Activated CD8-positive, alpha-beta T cell treated with anti-CD3 and anti-CD28 coated beads for 36 hours (primary cell): ENCODE measurements at places on chromosomes 1 and 21.

DNA sequence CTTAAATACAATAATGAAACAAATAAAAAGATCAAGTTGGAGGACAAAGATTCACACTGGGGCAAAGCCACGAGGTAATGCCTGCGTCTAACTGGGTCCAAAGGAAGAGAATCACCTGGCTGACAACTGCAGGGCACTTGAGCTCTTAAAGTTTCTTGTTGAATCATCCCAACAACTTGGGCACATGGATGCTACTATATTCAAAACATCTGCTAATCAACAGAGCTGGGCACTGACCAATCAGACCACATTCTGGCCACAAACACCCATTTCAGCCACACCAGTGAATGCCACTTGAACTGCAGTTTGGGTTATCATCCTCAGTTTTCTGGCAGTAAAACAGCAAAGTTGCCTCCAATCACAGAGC lies 51.0 kb downstream of the ABCA4 start:
- no peak for DNase-seq

DNA sequence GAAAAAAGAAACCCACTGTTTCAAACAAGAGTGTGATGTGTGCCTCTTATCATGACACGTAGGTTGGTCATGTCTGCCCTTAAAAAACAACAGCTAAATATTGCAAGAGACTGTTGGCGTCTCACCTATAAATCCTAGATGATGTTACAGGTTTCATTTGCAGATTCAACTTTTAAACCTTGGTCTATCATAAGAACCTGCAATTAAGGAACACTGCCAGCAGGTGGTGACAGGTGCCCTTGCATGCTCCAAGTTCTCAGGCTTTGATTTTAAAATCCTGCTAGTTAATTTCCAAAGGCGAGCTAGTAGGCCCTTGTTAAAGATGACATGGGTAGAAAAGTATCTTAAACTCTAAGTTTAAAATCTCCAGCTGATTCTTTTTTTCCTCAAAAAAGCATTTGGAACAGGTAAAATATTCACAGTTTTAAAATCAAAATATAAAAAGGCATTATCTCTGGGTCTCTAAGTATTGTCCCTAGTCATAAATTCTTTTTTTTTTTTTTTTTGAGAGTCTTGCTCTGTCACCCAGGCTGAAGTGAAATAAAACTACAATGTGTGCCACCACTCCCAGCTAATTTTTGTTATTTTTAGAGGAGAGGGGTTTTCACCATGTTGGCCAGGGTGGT lies 39.1 kb downstream of the CLSTN1 start:
- DNase-seq = peak; percentile 81

DNA sequence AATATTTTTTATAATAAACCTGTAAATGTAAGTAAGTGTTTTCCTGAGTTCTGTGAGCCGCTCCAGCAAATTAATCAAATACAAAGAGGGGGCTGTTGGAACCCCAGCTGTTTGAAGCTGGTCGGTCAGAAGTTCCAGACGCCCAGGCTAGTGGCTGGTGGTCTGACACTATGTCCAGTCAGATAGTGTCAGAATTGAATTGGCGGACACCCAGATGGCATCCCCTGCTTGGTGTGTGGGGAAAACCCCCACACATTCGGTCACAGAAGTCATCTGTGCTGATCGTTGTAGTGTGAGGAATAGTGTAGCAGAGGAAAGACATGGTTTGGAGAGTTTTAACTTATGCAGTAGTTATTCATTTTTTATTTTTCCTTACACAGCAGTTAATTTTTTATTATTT lies 32.4 kb downstream of the TBCE start:
- DNase-seq = no peak

DNA sequence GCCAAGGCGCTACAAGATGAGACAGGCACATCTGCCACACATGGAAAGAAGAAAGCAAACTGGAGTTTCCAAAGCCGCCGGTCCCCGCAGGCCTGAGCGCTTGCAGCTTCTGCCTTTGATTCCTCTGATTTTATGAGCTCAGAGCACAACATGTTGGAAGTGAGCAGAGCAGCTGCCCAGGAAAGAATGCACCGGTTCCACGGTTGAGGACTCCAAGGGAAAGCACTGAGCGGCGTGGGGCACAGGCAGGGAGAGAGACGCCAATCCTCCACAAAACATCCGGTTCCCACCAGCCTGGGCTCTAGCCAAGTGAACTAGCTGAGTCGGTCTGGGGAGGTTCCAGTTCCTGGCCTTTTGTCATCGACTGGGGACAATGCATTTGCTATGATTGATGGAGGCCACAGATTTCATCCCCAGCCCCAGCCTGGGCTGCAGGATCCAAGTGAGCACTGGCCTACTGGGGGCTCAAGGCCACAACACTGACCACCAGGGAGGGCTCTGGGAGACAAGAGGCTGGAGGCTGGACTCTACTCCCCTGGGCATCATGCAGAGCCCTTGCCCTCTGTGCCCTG lies 253.1 kb upstream of the IRF2BP2 start:
- DNase-seq = no peak

GRCh38 chr1:155083865-155084721 lies 5.5 kb downstream of the EFNA3 start:
- DNase-seq = peak; percentile 72

- DNase-seq = no peak
Observed at GRCh38 chr1:201456499-201457309, 12.3 kb downstream of the PHLDA3 start.

- no peak for DNase-seq
Observed at GRCh38 chr1:229196404-229197264, 74.3 kb upstream of the RAB4A start.

- DNase-seq = no peak
Observed at GRCh38 chr1:47935856-47936255, 61.3 kb downstream of the TRABD2B start.

DNA sequence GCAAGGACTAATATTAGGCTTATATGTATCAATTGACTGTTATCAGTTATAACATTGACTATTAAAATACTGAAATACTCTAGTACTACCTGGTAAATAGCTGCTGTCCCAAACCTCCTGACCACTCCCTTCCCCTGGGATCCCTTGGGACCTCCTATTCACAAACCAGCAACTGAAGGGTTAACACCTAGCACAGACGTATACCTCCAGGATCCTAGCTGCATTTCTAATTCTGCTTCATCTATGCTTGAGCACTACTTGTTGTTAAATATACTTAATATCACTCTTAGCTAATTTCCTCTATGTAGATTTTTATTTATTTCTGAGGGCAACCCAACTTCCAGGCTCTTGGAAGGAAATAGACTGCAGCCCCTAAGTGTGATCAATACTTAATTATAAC lies 1.8 kb upstream of the NFYC start:
- DNase-seq = no peak

DNA sequence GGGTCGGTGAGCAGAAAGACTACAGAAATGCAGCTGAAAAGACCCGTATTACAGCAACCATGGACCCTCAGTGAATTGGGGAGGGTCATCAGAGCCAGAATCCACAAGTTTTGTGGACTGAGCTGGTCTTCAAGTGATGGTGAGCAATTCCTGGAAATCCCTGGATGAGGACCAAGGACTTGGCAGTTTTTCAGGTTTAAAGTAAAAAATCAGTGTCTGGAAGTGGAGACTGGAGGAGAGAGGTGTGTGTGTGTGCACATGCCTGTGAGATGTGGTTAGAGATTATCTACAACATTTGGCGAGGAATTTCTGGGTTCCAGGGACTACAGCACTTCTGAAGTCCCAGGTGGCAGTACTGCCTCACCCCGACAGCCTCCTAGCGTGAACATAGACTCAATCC lies 56.4 kb downstream of the KIRREL1 start:
- no peak for DNase-seq

GRCh38 chr1:240362826-240363225 lies 249.1 kb downstream of the GREM2 start:
- no peak for DNase-seq

GRCh38 chr1:21651214-21652042 lies 17.7 kb downstream of the RAP1GAP start:
- DNase-seq = peak; percentile 42

- DNase-seq = no peak
Observed at GRCh38 chr1:231011360-231011759, 28.7 kb downstream of the FAM89A start.

GRCh38 chr1:184757406-184757805 lies 2.7 kb upstream of the EDEM3 start:
- no peak for DNase-seq

DNA sequence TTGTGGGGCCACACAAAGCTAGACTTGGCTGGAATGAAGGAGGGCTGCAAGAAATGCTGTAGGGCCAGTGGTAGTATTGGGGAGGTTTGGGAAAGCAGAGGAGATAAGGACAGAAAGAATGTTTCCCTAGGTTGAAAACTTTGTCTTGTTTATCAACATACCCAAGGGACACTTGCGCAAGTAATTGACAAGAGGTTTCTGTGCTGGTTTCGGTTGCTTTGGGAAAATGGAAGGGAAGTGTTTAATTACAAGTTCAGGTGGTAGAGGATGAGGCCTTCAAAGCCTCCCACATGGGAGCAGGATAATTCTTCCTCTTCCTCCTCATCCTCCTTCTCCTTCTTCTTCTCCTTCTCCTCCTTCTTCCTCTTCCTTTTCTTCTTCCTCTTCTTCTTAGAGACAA lies 182.1 kb upstream of the LMO4 start:
- DNase-seq = no peak

DNA sequence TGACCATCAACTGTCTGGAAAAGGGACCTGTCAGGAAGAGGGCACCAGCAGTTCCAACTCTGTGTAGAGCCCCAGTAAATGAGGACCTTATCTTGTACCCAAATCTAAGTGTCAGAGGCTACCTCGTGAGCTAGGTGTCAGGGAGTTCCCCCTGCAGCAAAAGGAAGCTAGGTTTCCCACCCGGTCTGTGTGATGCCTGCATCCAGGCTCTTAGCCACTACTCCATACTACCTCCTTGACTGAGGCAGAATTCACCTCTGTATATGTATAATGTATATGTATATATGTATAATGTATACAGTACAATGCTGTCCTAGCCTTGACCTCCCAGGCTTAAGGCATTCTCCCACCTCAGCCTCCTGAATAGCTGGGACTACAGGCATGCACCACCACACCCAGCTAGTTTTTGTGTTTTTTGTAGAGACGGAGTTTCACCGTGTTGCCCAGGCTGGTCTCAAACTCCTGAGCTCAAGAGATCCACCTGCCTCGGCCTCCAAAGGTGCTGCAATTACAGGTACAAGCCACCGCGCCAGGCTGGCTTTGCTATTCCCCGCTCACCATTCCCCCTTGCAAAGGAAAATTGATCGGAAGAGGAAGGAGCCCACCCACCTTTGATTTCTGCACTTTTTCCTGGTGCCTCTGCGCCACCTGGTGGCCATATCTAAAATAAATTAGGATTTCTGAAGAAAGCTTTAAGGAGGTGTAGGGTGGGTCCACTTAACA lies 15.7 kb upstream of the LUZP1 start:
- DNase-seq = peak; percentile 50

DNA sequence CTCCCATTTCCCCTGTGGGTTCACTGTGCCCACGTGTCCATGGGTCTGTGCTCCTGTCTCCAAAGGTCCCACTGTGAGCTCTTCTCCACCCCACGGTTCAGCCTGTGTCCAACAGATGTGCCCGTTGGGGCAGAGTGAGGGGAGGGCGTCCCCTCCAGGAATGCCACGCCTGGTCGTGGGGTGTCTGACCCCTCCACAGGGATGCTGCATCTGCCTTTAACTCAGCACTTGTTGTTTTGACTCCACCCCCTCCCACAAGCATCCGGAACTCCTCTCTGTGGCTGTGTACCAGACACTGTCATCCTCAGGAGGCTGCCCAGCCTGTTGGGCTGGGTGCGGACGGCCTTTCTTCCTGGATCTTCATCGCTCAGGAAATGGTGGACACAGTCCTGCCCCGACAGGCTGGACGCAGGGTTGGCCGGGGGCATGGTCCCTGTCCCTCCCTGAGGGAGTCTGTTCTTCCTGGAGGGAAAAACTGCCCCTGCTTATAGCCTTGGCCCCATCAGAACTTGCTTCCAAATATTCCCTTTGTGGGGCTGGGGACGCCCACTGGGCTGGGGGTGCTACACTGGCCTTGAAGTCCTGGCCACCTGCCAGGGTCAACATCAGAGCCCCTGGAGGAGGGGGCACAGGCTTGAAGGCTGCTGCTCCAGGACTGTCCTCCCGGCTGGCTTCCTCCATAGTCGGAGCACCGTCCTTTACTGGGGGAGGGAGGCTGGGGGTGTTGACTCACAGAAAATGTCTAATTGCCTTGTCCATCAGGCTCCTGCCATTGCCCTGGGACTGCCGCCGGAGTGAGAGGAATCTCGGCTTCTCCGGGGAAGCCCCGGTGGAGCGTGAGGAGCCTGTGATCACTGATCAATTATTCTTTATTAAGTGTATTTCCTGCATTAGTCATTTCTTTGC lies 182.0 kb upstream of the C1orf174 start:
- no peak for DNase-seq

DNA sequence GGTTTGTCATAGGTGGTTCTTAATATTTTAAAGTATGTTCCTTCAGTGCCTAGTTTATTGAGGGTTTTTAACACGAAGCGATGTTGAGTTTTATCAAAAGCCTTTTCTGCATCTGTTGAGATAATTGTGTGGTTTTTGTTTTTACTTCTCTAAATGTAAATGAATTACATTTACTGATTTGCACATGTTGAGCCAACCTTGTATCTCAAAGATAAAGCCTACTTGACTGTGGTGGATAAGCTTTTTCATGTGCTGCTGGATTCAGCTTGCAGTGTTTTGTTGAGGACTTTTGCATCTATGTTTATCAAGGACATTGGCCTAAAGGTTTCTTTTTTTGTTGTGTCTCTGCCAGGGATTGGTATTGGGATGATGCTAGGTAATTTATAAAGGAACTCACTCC lies 142.5 kb downstream of the PRDM2 start:
- DNase-seq = no peak

DNA sequence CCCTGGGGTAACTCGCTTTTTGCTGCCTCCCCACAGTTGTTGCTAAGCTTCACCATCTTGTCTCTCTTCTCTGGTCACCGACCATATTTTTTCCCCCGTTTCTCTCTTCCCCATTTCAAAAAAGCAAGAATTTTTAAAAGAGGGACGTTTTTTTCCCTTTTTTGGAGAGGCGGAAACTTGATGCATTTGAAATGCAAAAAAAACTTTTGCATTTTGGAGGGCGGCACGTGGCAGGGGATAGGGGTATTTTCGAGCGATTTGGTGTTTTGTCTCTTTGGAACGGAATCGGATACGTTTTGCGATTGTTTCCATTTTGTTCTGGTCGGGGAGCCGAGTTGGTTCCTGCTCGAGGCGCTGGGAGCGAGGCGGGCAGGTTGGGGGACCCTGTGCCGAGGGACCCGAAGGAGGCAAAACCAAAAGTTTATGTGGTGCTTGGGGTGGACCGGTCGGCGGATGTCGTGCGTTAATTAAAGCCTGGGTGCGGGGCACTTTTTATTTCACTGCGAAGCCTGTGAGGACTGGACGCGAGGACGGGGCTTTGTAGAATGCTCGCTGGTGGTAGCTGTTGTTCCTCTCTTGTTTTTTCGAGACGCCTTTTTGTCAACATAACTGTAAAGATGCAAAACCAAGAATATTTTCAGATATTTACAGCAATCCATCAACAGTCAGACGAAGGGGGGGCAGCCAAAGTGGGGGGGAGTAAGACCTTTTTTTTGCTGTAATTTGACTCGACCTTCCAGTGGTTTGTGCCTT lies 884 bp downstream of the H3-3A start:
- DNase-seq = peak; percentile 50
